ENCODE measurements at places on chromosomes 5 and 9. TPM values are rescaled to one million over a fixed set of nuclear protein-coding genes. Genes with fewer than 3 reads are reported as not detected.

The TSSK1B gene
- not detected for total RNA-seq

GRCh38 chr9:69965416-69966145 lies 78.1 kb upstream of the MAMDC2 start:
- DNase-seq = no peak
- H3K27me3 ChIP-seq = no peaks in the 10 kb centered on the region
- peaks cover 4% of the 10 kb centered on the region for H3K4me1 ChIP-seq
- H3K4me3 ChIP-seq = no peak overlapping the region
- no peak overlapping the region for H3K27ac ChIP-seq
- no peaks in the 10 kb centered on the region for H3K36me3 ChIP-seq

DNA sequence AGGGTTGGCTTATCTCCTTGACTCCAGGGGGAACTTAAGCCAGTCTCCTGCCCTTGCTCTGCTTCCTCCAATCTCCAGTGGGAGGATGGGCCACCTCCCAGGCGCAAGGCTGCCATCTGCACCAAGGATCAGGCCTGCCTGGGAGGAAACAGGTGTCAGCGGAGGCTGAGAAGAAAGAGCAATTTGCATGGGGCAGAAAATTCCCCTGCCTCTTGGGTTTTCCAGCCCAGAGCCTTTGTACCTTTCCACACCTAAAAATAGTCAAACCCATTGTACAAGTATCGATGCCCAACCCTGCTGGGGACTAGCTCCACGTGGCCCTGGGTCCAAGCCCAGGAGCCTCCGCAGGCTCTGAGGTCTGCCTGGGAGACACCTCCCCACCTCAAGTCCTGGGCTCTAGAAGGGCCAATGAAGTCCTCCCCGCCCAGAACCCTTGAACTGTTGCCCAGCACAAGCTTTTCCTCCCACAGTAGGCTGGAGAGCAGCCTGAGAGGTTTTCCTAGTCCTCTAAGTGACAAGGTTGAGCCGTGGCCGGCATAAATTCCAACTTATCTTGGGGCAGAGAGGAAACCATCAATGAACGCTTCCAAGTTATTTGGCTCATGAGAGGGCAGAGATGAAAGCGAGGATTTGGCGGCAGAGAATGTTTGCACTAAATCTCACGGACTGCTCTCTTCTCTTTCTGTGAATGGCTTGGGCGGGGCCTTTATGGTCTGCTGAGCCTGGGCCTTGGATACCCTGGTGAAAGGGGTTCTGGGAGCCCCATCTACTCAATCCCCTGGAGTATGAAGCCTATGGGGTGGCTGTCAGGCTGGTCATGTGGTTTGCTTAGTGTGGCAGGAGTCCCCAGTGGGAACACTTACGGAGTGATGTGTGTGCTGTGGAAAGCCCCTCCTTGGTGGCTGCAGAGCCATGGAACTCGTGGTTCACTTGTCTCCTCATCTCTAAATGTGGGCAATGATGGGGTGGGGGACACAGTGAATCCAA lies 15.6 kb downstream of the JADE2 start:
- no peak overlapping the region for H3K4me3 ChIP-seq
- peaks cover 29% of the 10 kb centered on the region for H3K4me1 ChIP-seq
- H3K27ac ChIP-seq = no peak overlapping the region
- H3K36me3 ChIP-seq = peaks cover 74% of the 10 kb centered on the region
- H3K27me3 ChIP-seq = no peaks in the 10 kb centered on the region
- DNase-seq = no peak

GRCh38 chr5:166185185-166185584 lies 2106.3 kb upstream of the WWC1 start:
- DNase-seq = no peak
- H3K27ac ChIP-seq = no peak overlapping the region
- no peak overlapping the region for H3K4me3 ChIP-seq
- no peaks in the 10 kb centered on the region for H3K27me3 ChIP-seq

The AFAP1L1 gene
- total RNA-seq = 8.2 TPM

GRCh38 chr9:94933511-94933828 lies 207.0 kb downstream of the AOPEP start:
- H3K4me1 ChIP-seq = peaks cover 23% of the 10 kb centered on the region
- H3K4me3 ChIP-seq = no peak overlapping the region
- no peak overlapping the region for H3K27ac ChIP-seq
- H3K36me3 ChIP-seq = no peaks in the 10 kb centered on the region
- DNase-seq = no peak
- no peaks in the 10 kb centered on the region for H3K27me3 ChIP-seq

GRCh38 chr9:90086101-90086511 lies 481.3 kb downstream of the GADD45G start:
- H3K36me3 ChIP-seq = no peaks in the 10 kb centered on the region
- no peak overlapping the region for H3K27ac ChIP-seq
- H3K4me3 ChIP-seq = no peak overlapping the region
- H3K4me1 ChIP-seq = peaks cover 9% of the 10 kb centered on the region
- DNase-seq = no peak

DNA sequence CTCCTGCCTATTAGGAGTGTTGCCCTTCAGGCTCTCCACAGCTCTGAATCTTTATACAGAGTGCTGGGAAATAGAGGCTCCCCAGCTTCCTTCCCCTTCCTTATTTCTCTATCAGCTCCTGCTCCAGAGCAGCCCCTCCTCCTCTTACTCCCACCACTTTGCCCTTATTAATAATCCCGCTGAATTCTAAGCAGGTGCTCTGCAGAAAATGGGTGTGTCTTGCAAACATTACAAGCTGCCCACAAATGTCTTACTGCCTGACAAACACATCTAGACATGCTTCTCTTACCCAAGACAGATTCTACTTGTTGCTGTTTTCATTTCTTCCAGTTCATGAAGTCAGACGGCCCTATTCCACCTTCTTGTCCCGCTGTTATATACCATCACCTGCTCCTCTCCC lies 6.4 kb downstream of the PHF24 start:
- no peaks in the 10 kb centered on the region for H3K36me3 ChIP-seq
- H3K27ac ChIP-seq = no peak overlapping the region
- peaks cover 25% of the 10 kb centered on the region for H3K27me3 ChIP-seq
- DNase-seq = no peak
- H3K4me1 ChIP-seq = no peaks in the 10 kb centered on the region

DNA sequence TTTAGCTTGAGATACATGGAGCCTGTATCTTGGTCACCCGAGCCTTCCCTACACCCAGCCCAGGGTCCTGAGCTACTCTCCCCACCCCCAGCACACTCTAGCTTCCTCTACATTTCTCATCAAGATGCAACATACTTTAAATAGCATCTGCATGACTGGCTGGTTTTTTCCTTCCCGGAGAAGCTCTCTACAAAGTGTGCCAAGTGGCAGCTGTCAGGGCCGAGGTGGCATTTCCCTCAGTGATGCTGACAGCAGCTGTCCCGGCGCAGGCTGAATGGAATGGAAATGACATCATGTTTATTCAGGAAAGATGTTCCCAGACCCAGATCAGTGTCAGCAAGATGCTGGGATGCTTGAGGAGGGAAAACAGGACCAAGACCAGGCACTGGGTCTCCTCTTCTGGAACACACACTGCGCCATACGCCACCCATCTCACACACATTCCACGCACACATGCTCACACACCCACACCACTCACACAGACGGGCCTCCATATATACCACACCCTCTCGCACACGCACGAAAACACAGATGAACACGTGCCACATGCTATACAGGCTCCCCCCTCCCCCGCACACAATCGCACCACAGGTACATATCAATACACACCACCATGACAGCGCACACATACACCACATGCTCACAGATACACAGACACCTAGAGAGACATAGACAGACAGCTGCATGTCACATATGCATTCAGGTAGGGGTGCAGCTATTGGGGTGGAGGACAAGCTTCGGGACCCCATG lies 67.8 kb downstream of the LHX2 start:
- no peak overlapping the region for H3K4me3 ChIP-seq
- H3K27me3 ChIP-seq = peaks cover 6% of the 10 kb centered on the region
- DNase-seq = peak; percentile 34

- peaks cover 4% of the 10 kb centered on the region for H3K4me1 ChIP-seq
- no peak for DNase-seq
These were observed 151.4 kb downstream of the TLE1 start for GRCh38 chr9:81537964-81538363.

The SPATA31A3 gene
- not detected for total RNA-seq

The PCDHA11 gene
- total RNA-seq = 0.41 TPM

DNA sequence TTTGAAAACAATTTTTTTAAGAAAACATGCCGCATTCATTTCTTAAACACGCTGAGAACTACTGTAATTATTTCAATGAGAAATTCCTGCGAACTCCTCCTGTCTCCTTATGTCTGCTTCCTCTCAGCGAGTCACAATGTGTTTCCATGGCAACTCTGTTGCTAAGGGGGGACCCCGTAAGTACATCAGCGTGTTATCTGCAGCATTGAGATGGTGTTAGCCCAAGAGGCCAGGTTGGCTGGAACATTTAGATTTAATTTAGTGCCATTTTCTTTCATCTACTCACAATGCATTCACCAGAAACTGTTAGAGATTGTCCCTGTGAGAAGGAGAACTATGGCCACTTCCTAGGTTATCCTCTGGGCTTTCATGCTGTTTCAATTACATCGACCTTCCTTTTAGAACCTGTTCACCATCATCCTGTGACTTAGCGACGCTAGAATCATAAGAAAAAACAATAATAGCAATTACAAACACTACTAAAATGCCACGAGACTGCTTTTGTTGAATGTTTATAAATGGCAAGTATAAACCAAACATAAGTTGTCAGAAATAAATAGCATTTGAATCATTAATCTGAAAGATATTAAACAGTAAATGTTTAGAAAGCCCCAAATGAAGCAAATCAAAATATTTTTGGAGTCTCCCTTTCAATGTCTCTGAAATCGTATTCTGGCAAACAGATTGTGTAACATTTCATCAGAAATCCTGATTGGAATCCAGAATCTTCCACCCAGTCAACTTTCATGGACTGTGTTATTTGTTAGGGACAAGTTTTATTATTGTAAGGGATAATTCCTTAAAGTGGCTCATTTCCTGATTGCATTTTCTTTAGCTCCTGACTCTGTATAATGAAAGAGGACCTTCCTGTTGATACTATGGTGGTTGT lies 39.7 kb upstream of the SHC3 start:
- H3K27me3 ChIP-seq = no peaks in the 10 kb centered on the region
- no peak for DNase-seq
- H3K27ac ChIP-seq = peak overlapping the region; percentile 27
- H3K4me1 ChIP-seq = no peaks in the 10 kb centered on the region
- no peaks in the 10 kb centered on the region for H3K36me3 ChIP-seq

DNA sequence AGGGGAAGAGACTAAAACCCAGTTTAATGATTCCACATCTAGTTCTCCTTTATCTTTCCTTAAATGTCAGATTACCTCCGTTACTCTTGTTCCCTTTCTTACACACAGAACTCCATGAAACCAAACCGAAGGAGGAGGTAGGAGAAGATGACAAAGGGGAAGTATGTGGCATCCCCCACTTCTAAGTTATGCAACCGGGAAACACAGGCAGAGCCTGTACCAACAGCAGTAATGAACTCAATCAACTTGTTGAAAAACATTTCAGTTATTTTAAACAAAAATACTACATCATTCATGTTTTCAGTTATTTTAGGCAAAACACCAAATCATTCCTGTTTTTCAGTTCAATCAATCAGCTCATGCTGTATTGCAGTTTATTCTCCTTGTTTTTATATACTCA lies 101.8 kb downstream of the PCSK1 start:
- H3K4me1 ChIP-seq = no peaks in the 10 kb centered on the region
- H3K36me3 ChIP-seq = no peaks in the 10 kb centered on the region
- H3K4me3 ChIP-seq = no peak overlapping the region
- H3K27ac ChIP-seq = no peak overlapping the region
- DNase-seq = no peak

GRCh38 chr5:53318303-53318702 lies 162.1 kb upstream of the FST start:
- no peaks in the 10 kb centered on the region for H3K4me1 ChIP-seq
- no peaks in the 10 kb centered on the region for H3K36me3 ChIP-seq
- no peak overlapping the region for H3K27ac ChIP-seq

The ZBED3 gene
- 7.7 TPM for total RNA-seq

GRCh38 chr5:147223343-147223742 lies 11.5 kb upstream of the STK32A start:
- H3K27ac ChIP-seq = no peak overlapping the region
- no peak for DNase-seq
- H3K36me3 ChIP-seq = no peaks in the 10 kb centered on the region
- no peak overlapping the region for H3K4me3 ChIP-seq
- no peaks in the 10 kb centered on the region for H3K27me3 ChIP-seq

The STOM gene
- 330 TPM for total RNA-seq

GRCh38 chr5:135850671-135851070 lies 16.2 kb downstream of the SLC25A48 start:
- H3K4me3 ChIP-seq = no peak overlapping the region
- H3K4me1 ChIP-seq = no peaks in the 10 kb centered on the region
- H3K27ac ChIP-seq = no peak overlapping the region
- DNase-seq = no peak

DNA sequence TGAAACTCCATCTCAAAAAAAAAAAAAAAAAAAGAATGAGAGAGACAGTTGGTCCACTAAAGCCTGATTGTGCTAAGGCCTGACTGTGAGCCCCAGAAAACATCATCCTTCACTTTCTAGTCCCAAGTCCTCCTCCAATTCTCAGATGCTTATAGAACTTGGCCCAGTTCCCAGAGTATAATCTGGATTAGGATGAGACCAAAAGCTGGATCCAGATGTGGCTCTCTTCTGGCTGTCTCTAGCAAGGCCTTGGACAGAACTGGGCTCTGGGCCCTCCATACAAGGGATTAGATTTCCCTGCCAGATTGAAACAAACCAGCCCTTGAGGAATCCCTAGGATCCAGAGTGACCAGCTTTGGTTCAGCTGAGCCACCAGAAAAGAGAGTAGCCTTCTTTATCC lies 98.4 kb upstream of the ZNF366 start:
- no peak for DNase-seq
- no peaks in the 10 kb centered on the region for H3K36me3 ChIP-seq
- no peaks in the 10 kb centered on the region for H3K27me3 ChIP-seq

- H3K36me3 ChIP-seq = no peaks in the 10 kb centered on the region
- no peaks in the 10 kb centered on the region for H3K27me3 ChIP-seq
- peaks cover 6% of the 10 kb centered on the region for H3K4me1 ChIP-seq
- H3K4me3 ChIP-seq = no peak overlapping the region
- DNase-seq = no peak
- no peak overlapping the region for H3K27ac ChIP-seq
These were observed 109.9 kb upstream of the NFIB start for GRCh38 chr9:14423815-14424261.

The REEP2 gene
- total RNA-seq = 13.8 TPM

GRCh38 chr5:138989720-138990119 lies 114.6 kb upstream of the LRRTM2 start:
- no peak for DNase-seq
- no peaks in the 10 kb centered on the region for H3K27me3 ChIP-seq
- H3K4me3 ChIP-seq = no peak overlapping the region
- H3K27ac ChIP-seq = no peak overlapping the region

The LMX1B gene
- total RNA-seq = 1.4 TPM

GRCh38 chr5:96871027-96871399 lies 5.3 kb upstream of the ERAP2 start:
- no peak overlapping the region for H3K4me3 ChIP-seq
- H3K36me3 ChIP-seq = no peaks in the 10 kb centered on the region
- no peaks in the 10 kb centered on the region for H3K27me3 ChIP-seq
- peaks cover 7% of the 10 kb centered on the region for H3K4me1 ChIP-seq

GRCh38 chr9:95769909-95770433 lies 105.5 kb upstream of the ERCC6L2 start:
- peaks cover 32% of the 10 kb centered on the region for H3K4me1 ChIP-seq
- DNase-seq = no peak
- no peaks in the 10 kb centered on the region for H3K27me3 ChIP-seq

GRCh38 chr9:94563548-94563947 lies 8.7 kb downstream of the PCAT7 start:
- H3K27me3 ChIP-seq = no peaks in the 10 kb centered on the region
- no peak overlapping the region for H3K4me3 ChIP-seq
- DNase-seq = no peak
- H3K27ac ChIP-seq = no peak overlapping the region

The FCN2 gene
- not detected for total RNA-seq
